ENCODE measurements at places on chromosomes 16 and 17. TPM values are rescaled to one million over a fixed set of nuclear protein-coding genes. Genes with fewer than 3 reads are reported as not detected.

The LAT gene
- 2.9 TPM for total RNA-seq

The SLC2A4 gene
- 0.38 TPM for total RNA-seq

The PMFBP1 gene
- not detected for total RNA-seq

The CCL1 gene
- not detected for total RNA-seq

The PTRH2 gene
- 52.2 TPM for total RNA-seq

The PDF gene
- 32.3 TPM for total RNA-seq

The HEATR3 gene
- total RNA-seq = 19.4 TPM

The CHST6 gene
- total RNA-seq = 1.6 TPM

The EXOC3L1 gene
- 0.25 TPM for total RNA-seq

The OTOA gene
- total RNA-seq = 0.17 TPM

The OR4D1 gene
- not detected for total RNA-seq

The ALOXE3 gene
- total RNA-seq = 0.75 TPM

The TSNAXIP1 gene
- total RNA-seq = 0.63 TPM

The CDH5 gene
- 0.67 TPM for total RNA-seq

The ITGAL gene
- 0.04 TPM for total RNA-seq

The CIBAR2 gene
- total RNA-seq = not detected

The INO80E gene
- 43.8 TPM for total RNA-seq

The TMEM114 gene
- not detected for total RNA-seq

Data from kidney epithelial cell (primary cell).